Cardiac muscle cell (in vitro differentiated cells and primary cell): ENCODE measurements at places on chromosomes 3 and 15.
A peak's percentile ranks its signal among the peaks of the same experiment; 100 is the strongest.

DNA sequence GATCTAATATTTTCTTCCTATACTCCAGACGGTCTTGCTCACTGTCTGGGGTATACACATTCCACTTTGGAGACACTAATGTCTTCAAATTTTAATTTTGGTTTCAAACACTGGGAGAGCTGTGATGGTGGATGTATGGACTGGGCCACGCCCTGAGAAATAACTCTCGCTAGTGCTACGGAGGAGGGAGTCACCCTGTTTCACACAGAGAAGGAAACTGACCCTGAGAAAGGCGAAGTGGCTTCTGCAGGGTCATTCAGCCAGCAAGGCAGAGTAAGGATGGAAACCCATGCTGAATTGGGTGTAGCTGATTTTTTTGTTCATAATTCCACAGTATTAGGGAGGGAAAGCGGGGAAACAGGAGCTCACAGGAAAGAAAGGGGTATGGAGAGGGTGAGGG, 8.6 kb upstream of the SKIC8 start:
- no peak for DNase-seq

DNA sequence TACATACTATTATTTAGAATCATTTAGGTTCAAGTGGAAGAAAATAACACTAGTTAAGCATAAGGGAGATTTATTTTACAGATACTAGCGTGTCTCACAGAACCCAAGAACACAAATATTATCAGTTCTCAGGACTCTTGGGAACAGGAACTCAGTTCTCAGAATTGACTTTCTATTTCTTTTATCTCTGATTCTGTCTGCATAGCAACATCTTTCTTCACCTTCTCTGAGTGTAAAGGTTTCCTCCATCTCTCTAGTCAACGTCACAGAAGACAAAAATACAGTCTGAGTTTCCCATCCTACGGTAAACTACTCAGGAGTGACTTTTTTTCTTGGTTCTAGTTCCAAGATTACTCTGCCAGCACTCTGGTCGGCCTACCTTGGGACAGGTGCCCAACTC, 220.0 kb downstream of the SV2B start:
- no peak for DNase-seq

- peak; percentile 14 for DNase-seq
Measured at GRCh38 chr3:81592101-81592500, 169.3 kb downstream of the GBE1 start.

- no peak for DNase-seq
Measured at GRCh38 chr3:46300461-46300789, 53.5 kb upstream of the CCR2 start.

DNA sequence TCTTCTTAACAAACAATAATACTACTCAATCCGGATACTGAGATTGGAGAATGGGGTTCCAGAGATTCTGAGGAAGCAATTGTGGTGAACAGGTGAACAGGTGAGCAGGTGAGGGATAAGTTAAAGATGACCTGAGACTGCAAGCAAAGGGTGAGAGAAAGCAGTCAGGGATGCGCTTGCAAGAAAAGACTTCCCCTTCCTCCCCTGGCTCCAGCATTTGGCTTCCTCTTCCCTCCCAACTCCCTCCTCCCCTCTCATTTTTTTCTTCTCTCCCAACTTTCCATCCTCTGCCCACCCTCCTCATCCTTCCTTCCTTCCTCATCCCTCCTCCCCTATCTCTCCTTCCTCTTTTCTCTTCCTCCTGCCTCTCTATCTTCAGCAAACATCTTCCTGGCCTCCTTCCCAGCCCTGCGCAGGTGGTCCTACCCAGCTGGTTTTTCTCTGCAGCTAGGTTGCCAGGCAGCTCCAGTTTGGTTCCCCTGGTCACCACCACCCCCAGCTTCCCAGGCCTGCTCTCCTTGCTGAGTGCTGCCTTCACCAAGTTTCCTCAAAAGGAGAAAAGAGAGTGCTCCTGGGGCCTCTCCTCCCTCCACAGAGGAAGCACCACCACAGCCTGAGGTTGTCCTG, 10.4 kb upstream of the VIPR1 start:
- no peak for DNase-seq

- DNase-seq, result no peak
Measured at GRCh38 chr3:143165211-143165610, 45.6 kb downstream of the CHST2 start.

GRCh38 chr15:68265081-68265480, 12.5 kb upstream of the FEM1B start:
- no peak for DNase-seq

- no peak for DNase-seq
Measured at GRCh38 chr15:34893967-34894366, 75.6 kb downstream of the AQR start.

DNA sequence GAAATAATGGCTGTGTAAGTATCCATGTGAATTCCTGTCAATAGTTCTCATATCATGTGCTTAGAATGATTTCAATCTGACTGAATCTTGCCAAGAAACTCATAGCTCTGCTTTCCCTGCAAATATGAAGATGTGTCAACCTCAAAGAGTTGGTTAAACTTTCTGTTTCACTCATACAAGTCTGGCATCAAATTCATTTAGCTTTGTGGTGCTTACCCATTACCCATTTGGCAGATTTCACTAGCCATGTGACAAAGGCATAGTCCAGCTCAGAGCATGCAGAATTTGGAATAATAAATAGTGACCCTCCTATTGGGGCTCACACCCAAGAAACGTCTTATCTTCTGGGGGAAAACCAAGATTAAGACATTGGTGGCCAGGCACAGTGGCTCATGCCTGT, 256.6 kb upstream of the TPRG1 start:
- DNase-seq, result peak; percentile 52

GRCh38 chr3:64161481-64161952, 63.7 kb downstream of the PRICKLE2 start:
- DNase-seq, result no peak

GRCh38 chr3:108818404-108818803, 4.2 kb upstream of the TRAT1 start:
- peak; percentile 6 for DNase-seq

GRCh38 chr15:78950902-78951840, 6.3 kb upstream of the CTSH start:
- DNase-seq, result no peak

DNA sequence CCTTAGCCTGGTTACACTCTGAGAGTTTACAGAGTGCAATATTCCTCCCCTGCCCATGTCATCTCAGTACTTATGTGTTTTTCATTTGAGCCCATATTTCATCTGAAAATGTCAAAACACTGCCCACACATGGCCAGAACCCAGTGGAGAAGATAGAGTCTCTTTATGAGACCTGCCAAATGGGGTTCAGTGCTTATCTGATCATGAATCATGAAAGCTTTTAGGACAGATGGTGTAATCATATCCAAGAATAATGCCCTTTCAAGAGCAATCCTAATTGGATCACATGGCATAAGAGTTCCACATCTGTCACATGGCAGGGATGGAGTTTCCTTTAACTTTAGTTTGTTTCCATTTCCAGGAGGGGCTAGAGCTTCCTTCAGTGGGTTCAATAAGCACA, 77.2 kb upstream of the AGBL1 start:
- no peak for DNase-seq

DNA sequence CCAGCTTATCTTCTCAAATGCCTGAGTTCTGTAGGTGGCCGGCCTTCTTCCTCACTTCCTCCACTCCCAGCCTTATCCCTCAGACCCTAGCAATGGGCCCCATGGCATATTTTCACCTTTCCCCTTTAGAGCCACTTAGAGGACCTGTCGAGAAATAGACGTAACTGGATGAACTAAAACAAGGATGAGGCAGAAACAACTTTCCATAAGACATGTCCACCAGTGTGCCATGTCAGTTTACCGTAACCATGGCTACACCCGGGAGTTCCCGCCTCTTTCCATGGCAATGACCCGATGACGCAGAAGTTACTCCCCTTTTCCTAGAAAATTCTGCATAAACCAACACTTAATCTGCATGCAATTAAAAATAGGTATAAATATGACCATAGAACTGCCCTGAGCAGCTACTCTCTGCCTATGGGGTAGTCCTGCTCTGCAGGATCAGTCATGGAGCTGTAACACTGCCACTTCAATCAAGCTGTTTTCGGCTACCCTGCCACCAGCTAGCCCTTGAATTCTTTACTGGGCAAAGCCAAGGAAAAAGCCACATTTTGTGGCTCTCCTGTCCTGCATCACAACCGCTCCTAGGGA, 55.1 kb upstream of the ZBTB38 start:
- DNase-seq, result no peak

DNA sequence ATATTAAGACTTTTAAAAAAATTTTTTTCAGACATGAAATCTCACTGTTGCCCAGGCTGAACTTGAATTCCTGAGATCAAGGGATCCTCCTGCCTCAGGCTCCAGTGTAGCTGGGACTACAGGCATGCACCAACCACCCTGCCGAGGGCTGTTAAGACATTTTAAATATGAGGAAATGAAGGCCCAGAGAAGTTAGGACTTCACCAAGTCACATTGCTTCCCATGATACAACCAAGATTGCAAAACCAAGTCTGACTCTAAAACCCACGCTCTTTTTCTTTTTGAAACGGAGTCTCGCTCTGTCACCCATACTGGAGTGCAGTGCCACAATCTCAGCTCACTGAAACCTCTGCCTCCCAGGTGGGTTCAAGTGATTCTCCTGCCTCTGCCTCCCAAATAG, 28.0 kb downstream of the PTPN9 start:
- DNase-seq, result no peak

- DNase-seq, result peak; percentile 32
Measured at GRCh38 chr3:130904491-130904890, 10.6 kb downstream of the ATP2C1 start.

- DNase-seq, result no peak
Measured at GRCh38 chr15:68232937-68233336, 3.4 kb upstream of the CLN6 start.

DNA sequence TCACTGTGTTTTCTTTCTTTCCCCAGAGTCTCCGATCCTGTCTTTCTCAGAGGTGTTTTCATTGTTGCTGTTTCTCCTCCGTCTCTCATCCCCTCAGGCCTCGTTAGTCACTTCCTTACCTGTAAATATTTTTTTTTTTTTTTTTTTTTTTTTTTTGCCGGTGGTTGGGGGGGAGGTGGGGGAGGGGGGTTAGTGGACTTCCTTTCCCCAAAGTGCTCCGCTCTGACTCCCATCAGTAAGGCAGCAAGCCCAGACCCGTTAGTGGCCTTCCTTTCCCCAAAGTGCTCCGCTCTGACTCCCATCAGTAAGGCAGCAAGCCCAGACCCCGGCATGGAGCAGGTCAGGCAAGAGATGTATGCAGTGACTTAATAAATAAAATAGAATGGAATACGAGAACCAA, 97.1 kb upstream of the TNFAIP8L3 start:
- DNase-seq, result no peak

GRCh38 chr15:48584090-48584811, 61.3 kb downstream of the FBN1 start:
- no peak for DNase-seq

DNA sequence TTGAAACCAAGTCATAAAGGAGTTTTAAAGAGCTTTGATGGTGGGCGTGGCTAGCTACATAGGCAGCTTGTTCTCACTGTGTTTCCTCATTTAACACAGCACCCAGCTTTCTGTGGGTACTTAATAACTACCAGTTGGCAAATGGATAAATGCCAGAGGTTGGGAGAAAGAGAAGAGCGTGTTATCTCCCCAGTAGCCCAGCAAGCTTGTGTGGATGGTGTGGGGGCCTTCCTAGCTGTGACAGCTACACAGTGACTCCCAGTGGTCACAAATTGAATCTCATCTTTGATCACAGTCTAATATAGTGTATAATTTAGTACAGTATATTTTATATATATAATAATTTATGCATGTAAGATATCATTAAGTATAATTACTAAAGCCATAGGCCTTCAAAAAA, 984.1 kb downstream of the EPHA3 start:
- DNase-seq, result peak; percentile 82

GRCh38 chr15:86653344-86654197, 573.9 kb downstream of the AGBL1 start:
- no peak for DNase-seq

DNA sequence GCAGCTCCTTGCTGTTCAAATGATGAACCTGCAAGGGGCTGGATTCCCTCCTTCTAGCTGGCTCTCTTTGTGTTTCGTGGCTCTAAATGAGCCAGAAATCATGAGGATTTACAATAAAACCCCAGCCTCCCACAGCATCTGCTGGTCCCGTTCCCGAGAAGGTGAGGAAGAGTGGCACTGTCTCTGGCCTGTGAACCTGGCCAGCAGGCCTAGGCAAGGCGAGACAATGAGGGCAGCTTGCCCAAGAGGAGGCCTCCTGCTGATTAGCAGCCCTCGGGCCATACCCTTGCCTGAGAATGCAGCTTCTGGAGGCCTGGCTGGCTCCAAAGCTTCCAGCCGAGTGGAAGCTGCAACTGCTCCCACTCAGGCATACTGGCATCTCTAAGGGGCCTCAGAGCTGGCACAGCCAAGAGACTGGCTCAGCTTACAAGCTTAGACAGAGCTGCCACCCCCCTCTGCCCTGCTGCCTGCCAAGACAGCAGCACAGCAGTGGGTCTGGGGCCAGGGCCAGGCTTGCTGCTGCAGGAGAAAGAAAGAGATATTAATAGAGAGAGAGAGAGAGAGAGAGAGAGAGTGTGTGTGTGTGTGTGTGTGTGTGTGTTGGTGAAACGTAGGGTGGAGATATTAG, 76.5 kb downstream of the HMG20A start:
- peak; percentile 35 for DNase-seq

DNA sequence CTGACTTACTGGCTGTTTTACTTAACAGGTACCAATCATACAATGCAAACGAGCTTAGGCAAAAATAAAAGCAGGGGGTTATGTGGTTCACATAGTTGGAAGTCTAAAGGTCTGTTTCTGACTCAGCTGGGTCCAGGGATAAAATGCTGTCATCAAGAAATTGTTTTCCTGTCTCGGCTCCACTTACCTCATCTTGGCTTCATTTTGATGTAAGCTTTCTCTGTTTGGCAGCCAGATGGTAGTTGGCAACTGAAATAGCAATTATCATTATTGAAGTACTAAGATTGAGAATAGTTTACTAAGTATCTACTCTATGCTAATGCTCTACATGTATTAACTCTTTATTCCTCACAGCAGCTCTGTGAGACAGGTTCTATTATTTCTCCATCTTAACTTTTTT, 36.8 kb upstream of the CNTN3 start:
- no peak for DNase-seq

GRCh38 chr3:123152687-123153086, 49.1 kb upstream of the SEC22A start:
- DNase-seq, result no peak

GRCh38 chr3:7897655-7898054, 604.0 kb upstream of the LMCD1 start:
- DNase-seq, result no peak

- DNase-seq, result no peak
Measured at GRCh38 chr3:189690237-189690636, 59.0 kb downstream of the TP63 start.

- DNase-seq, result peak; percentile 3
Measured at GRCh38 chr15:62021991-62022600, 38.2 kb downstream of the VPS13C start.

GRCh38 chr3:64163019-64163754, 62.1 kb downstream of the PRICKLE2 start:
- no peak for DNase-seq
